GM12892 (cell line): ENCODE measurements at places on chromosomes 2 and 18.

- DNase-seq, result no peak
Observed at GRCh38 chr2:19176977-19177376, 181.4 kb downstream of the OSR1 start.

DNA sequence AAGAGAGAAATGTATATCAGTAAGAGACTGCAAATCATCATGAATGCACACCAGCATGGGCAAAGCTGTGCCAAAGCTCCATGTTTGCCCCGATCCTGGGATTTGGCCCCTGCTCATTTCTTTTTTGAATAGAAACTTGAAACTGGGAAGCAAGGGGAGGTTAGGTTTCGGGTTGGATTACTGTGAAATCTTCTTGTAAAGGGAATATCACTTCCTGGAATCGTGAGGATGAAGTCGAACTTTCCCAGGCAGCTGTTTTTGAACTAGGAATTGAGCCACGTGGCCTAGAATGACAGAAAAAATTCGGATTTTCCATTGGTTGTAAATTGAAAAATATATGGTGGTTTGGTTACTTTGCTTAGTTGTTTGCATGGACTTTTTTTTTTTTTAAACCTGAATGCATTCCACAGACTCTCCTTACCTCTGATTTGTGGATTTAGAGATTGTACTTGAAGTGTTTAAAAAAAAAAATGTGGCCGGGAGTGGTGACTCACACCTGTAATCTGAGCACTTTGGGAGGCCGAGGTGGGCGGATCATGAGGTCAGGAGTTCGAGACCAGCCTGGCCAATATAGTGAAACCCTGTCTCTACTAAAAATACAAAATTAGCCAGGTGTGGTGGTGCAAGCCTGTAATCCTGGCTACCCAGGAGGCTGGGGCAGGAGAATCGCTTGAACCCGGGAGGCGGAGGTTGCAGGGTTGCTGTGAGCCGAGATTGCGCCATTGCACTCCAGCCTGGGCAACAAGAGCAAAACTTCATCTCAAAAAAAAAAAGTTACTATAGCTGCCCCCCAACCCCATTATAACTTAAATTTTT, 32.1 kb downstream of the GRHL1 start:
- no peak for DNase-seq

DNA sequence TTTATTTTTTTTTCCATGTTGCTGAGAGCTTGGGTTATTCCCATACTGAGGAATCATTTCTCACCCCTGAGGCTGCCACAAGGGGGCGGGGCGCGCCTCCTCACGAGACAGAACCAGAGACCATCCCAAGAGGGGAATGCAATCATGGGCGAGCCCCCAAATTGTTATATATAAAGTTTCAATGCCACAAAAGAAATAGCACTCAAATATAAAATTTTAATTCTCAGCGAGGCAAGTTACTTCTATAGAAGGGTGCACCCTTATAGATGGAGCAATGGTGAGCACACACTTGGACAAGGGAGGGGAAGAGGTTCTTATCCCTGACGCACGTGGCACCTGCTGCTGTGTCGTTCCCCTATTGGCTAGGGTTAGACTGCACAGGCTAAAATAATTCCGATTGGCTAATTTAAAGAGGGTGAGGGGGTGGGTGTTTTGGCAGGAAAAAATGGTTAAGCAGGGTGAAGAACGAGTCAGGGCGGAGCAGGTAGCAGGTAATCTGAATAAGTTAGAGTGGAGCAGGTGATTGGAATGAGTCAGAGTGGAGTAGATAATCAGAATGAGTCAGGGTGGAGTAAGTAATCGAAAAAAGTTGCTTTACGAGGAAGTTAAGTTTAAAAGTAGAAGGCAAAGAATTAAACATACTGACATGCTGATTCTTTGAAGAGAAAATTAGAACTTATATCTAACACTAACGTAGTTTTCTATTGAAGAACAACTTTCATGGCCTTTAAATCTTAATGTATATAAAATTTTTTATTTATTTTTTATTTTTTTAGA, 177.5 kb downstream of the MTCL1 start:
- no peak for DNase-seq

- no peak for DNase-seq
Observed at GRCh38 chr2:133817680-133818566, 249.7 kb upstream of the NCKAP5 start.

- peak; percentile 39 for DNase-seq
Observed at GRCh38 chr2:33475224-33476130, 972 bp upstream of the RASGRP3 start.

DNA sequence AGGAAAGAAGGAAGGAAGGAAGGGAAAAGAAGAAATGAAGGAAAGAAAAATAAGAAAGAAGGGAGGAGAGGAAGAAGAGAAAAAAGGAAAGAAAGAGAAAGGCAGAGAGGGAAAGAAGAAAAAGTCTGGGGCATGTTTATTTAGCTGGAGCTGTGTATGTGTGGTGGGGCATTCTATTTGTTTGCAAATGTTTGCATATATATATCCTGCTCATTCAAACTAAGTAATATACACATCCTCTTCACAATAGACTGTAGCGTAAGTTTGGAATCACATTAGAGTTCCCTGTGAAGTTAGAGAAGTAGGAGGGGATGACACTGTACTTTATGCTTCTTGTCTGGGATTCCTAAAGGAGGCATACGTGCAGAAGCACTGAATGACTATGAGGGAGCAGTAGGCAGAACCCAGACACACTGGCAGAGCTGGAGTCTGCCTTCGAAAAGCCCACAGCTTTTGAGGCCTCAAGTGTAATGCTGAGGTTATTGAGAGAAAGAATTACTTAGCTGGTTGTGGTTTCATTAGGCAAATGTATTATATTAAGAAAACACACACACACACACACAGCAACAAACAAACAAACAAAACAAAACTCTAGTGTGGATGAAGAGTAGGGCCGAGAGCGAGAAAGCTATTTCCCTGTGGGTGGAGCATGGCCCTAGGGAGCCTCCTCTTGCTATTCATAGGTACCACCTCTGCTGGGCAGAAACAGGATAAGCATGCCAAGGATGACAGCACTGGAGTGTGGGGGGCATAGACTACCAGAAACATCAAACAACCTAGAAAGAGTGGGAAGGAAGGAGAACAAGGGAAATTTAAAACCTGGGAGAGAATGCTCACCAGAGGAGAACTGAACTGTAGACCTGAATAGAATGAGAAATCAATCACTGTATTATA, 905.1 kb upstream of the NXPH2 start:
- no peak for DNase-seq

DNA sequence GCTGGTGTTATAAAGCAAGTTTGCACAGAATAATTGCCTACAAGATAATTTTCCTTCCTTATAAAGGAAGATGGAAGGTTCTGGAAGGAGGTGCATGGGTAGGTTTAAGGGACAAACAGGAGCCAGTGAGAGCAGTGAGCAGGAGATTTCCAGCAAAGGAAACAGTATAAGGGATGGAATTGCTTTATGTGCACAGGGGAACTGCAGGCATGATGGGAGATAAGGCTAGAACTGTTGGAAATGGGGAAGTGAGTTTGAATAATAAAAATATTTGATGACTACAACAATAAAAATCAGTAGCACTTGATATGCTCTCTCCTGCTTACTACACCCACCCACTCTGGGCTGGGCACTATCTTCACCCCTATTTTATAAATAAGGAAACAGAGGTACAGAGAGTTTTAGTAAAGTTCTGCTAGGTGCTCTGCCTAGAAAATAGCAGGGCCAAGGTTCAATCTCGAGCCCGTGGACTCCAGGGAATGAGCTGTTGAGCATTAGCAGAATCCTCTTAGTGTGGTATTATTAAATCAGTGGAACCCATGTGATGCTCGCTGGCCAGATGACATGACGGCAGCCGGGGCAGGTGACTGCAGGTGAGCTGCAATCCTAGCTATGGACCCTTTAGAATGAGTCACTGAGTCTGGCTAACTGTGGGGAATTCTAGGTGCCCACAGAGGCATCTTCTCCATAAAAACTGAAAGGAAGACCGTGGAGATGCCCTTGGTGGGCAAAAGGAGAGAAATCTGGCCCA, 302.5 kb downstream of the PIEZO2 start:
- DNase-seq, result no peak

DNA sequence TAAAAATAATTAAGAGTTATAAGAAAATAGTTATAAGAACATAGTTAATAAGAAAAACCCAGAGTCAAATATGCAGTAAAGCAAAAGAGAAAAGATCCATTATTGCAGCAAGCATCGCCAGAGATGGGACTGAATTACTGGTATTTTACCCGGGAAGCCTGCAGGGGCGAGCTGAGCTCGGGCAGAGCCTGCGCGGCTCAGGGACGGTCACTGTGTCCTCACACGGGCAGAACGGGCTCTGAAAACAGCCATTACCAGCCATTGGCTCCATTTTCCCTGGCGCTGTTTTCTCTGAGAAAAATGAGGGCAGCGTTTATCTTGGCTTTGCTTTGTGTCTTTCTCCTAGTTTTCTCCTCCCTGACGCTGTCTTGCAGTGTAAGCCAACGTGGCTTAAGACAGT, 95.3 kb upstream of the ALKAL2 start:
- no peak for DNase-seq

GRCh38 chr18:36189486-36189885, 2.2 kb downstream of the MOCOS start:
- no peak for DNase-seq

GRCh38 chr2:233413046-233413445, 58.8 kb downstream of the DGKD start:
- no peak for DNase-seq

GRCh38 chr2:143686585-143687164, 557.5 kb downstream of the ARHGAP15 start:
- no peak for DNase-seq

DNA sequence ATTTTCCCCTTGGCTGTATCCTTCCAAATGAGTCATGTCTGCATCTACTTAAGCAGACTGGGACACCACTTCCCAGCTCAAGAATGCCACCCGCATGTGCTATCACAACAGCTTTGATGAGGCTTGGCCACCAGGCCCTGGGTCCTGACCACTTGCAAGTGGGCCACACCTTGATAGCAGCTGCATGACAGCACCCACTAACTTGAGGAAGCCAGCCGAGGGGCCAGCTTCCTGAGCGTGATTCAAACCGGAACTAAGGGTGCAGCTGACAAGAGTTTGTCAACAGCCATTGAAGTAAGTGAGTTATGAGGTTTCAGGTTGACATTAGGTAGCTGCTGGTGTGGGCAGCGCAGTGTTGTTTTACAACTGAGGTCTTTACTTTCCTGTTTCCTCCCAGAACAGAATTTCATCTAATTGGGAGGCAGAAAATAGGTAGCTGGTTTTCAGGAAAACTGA, 54.4 kb downstream of the EPHA4 start:
- peak; percentile 32 for DNase-seq

DNA sequence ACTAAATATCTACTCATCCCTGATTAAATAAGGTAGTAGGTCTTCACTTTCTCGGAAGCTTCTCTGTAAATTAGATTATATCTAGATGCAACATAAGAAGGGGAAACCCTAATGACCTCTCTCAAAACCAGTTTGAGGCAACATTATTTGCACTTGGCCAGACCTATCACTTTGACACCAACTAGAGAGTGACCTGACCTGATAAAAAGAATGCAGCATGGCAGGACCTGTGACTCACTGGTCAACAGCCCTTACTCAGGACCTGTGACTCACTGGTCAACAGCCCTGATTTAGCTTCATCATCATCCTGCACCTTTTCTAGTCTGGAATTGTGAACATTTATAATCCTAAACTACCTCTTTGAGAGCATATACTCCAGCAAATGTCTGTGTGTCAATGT, 1957.7 kb upstream of the CELF4 start:
- no peak for DNase-seq

- no peak for DNase-seq
Observed at GRCh38 chr18:8911408-8912340, 190.8 kb upstream of the NDUFV2 start.

DNA sequence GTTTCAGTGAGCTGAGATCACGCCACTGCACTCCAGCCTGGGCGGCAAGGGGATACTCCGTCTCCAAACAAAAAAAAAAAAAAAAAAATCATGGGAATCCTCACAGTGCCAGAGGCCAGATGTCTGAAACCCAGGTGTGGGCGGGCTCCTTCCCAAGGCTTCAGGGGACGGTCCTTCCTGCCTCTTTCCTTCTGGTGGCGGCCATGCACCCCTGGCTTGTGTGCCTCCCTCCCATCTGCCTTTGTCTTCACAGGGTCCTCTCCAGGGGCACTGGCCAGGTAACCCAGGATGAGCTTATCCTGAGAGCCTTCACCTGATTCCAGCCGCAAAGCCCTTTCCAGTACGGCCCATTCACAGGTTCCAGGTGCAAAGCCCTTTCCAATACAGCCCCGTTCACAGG, 40.9 kb upstream of the GPC1 start:
- no peak for DNase-seq

- DNase-seq, result no peak
Observed at GRCh38 chr2:236747426-236747825, 177.8 kb downstream of the ACKR3 start.

DNA sequence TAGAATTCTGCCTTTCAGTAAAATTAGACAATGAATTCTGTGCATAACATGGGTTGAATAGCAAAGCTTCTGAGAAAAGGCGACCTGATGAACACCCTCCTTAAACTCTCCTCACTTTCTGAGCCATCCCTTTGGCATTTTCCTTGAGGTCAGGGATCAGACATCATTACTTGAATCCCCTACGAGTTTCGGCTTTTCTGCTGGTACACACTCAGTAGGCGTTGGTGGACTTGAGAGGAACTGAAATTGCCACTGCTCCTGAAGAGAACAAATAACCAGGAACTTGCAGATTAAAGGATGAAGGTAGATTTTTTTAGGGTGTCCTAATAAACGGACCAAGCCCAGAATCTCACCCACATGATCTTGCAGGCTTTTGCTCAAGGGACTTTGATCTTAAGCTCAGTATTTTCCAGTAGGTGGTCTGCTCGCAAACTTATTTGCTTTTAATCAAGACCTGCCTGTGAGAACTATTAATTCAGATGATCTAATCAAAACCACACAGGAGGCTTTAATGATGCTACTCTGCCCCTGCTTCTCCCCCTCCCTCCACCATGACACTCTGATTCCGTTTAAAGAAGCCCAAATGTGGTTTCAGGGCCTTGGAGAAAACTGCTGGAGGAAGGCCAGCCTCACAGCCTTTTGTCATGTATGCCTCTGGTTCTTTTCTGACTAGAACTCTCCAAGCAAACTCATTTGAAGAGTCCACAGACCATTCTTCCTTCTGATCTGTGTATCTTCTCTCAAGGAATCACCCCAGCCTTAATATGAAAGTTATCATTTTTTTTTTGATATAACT, 124.9 kb downstream of the PRKCE start:
- DNase-seq, result no peak

DNA sequence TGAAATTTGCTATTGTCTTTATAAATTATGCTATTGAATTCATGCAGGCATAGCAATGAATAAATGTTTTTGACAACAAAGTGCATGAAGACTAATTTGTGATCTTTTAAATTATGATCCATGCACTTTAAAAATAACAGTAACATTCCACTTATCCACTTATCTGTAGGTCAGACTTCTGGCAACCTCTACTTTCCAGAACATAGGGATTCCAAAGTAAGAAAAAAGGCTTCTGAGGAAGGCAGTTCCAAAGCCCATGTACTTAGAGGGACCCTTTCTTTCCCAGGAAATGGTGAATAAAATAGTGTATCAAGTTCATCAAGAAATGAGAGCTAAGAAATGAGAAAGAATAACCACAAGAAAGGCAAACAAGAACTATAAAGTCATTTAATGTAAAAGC, 58.3 kb downstream of the VIL1 start:
- DNase-seq, result no peak
